Activated CD4-positive, CD25-positive, alpha-beta regulatory T cell treated with anti-CD3 and anti-CD28 coated beads, Interleukin-2, amount 50 U/mL, for 72 hours (primary cell): ENCODE measurements at places on chromosomes 7 and 10.

DNA sequence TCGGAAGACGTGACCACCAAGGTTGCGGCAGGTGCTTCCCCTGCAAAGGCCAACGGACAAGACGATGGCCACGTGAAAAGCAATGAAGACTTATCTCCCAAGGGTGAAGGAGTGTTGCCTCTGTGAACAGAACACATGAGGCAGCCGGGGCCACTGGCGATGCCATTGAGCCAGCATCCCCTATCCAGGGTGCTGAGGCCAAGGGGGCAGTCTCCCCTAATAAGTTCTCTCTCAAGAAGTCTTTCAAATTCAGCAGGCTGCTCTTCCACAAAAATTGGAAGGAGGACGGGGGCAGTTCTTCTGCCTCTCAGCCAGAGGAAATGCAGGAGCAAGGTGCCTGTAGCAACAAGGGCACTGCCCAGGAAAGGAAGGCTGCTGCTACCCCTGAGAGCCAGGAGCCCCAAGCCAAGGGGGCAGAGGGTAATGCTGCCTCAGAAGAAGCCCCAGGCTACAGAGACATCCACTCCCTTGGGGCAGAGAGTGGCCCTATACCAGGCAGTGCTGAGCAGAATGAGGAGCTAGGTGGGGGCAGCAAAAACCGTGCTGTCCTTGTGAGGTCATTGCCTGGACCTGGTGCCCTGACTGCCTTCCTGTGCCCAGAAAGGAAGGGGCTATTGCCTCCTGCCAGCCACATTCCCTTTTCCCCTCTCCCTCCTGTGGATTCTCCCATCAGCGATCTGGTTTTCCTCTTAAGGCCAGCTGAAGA lies 17.3 kb downstream of the NT5C2 start:
- DNase-seq: no peak

DNA sequence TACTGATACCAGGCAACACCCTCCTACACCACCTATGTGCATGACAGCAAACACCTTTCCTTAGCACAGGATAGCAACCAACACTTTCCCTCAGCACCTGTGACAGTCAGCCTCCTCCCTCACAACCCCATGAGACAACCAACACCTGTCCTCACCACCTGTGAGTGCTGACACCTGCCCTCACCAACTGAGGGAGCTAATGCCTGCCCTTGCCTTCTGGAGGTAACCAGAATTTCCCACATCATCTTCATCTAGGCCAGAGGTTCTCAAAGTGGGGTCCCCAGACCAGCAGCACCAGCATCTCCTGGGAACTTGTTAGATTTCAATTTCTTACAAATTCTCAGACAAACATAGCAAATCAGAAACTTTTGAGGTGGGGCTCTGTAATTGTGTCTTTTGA lies 112.5 kb downstream of the GRID1 start:
- no peak for DNase-seq

DNA sequence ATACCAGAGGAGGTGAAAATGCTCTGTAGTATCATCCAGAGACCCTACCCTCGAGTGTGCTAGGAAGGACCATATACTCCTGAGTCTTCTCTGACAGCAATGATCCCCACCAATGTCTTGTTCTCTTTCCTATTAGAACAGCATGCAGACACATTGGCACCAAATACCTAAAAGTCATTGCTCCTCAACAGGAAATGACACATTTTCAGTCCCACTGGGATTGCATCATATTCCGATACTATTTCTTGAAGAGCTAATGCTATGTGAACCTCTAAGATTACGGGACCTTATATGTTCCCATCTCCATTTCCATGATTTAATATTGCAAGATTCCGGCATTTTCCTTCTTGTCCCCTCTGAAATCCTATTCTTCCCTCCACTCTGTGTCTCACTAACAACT lies 177.4 kb downstream of the NRP1 start:
- DNase-seq: no peak

DNA sequence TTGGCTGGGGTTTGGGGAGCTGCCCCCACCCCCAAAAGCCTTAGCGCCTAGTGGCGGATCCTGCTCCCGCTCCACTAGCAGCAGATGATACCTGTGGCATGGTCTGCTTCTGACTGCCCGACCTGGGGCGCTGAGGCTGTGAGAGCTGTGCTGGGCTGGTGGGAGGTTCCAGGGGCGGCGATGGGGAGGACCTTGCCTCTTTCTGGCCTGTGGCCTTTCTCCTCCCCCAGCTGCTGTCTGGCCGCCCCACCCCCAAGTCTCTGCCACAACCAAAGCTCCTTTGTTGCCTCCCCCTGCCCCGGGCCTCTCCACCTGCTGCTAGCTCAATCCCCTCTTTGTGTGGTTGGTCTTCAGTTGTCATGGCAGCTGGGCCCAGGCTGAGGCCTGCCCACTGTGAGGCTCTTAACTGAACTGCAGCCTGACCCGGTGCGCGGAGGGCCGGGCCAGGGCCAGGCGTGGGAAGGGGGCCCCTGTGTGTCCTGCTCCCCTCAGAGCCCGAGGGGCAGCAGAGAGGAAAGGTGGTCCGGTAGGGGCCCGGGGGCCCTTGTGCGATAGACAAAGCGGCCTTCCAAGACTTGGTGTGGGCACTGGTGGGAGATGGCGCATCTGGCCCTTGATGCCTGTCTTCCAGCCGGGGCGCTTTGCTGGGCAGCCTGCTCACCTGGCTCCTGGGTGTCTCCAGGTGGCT lies 4.7 kb downstream of the ZNF775 start:
- DNase-seq: no peak

- DNase-seq: no peak
Measured at GRCh38 chr7:137946011-137946410, 55.9 kb downstream of the CREB3L2 start.

DNA sequence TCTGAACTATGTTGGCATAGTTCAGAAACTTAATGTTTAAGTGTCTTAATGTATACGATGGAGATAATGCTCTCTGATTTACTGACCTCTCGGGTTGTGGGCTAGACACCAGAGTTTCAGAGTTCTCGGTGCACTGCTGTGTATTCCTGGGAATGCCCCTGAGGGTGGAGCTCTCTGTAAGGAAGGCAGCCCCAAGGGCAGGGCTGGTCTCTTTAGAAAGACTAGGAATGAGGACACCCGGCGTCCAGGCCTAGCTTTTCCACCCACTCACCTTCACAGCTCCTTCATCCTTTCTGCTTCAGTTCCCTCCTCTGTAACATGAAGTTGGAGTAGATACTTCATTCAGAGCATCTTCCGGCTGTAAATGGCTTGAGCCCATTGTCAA lies 536.6 kb upstream of the GALNT17 start:
- no peak for DNase-seq

GRCh38 chr7:11689096-11689495 lies 142.9 kb downstream of the THSD7A start:
- DNase-seq: no peak

GRCh38 chr10:29992914-29993313 lies 66.5 kb downstream of the JCAD start:
- no peak for DNase-seq

DNA sequence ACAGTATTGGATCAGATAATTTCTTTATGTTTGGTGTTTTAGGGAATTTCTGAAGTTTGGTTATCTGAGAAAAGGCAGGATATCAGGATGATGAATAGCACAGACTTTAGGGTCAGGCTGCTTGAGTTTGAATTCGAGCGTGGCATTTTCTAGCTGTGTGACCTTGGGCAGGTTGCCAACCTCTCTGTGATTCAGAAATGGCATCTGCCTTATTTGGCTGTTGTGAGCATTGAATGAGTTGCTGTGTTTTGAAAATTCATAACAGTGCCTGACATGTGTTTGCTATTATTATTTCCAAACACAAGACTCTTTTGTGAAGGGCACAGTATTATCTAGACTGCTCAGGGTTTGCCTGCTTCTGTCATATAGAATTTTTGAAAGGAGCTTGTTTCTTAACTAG lies 66.9 kb downstream of the NXPH1 start:
- DNase-seq: no peak

DNA sequence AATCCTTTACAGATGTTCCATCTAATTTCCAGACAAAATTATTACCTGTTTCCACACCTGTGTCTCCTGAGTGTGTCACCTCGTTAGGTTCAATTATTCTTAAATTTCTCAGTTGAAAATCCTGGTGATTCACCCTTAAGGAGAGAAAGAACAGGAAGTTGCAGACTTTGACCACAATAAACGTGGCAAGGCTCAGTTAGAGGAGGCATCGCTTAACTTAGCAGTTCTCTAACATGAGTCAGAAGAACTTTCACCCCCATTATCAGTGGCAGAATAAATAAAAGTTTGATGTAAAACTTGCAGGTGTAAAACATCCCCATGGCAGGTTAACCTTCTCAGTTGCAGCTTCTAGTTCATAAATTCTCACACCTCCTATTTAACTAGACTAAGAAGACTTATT lies 8.3 kb downstream of the XPNPEP1 start:
- no peak for DNase-seq

GRCh38 chr10:16242859-16243613 lies 193.8 kb upstream of the PTER start:
- DNase-seq: no peak

- no peak for DNase-seq
Measured at GRCh38 chr7:97270280-97270679, 152.8 kb downstream of the SDHAF3 start.

DNA sequence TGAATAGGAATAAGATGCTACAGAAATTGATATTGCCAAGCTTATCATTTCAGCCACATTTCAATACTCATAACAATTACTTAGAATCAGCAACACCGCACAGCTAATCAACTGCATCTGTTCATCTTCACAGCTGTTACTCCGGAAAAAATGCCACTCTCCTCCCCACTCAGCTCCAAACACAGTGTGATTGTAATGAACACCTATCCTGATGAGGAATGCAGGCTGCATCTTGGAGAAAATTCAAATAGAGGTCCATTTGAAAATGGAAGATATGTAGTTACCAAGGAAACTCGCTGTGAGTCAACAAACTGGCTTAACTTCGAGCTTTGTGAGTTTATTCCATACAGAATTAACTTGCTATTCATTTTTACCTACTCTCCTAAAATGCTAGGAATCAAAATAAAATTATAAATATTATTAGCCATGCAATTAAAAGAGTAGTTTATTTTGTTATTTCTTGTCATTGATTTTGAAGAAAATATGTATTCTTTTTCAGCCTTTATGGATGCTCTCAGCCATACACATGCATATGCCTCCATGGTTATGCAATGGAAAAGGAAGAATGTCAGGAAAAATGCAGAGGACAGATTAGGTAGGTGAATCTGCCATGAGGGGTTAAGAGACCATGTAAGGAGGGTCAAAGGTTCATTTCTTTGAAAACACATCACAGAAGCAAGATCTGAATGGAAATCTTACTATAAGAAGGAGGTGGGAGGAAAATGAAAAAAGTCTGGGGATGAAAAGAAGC lies 267.2 kb downstream of the POM121L12 start:
- no peak for DNase-seq

DNA sequence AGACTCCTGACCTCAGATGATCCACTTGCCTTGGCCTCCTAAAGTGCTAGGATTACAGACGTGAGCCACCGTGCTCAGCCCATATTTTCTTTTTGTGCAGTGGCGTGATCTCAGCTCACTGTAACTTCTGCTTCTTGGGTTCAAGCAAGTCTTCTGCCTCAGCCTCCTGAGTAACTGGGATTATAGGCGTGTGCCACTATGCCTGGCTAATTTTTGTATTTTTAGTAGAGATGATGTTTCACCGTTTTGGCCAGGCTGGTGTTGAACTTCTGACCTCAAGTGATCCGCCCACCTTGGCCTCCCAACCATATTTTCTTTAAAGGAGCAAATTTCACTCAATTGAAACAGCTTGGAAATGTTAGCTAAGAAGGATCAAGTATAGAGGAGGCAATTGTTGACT lies 16.5 kb downstream of the GBF1 start:
- no peak for DNase-seq

- DNase-seq: no peak
Measured at GRCh38 chr7:133365917-133366316, 113.0 kb downstream of the EXOC4 start.

DNA sequence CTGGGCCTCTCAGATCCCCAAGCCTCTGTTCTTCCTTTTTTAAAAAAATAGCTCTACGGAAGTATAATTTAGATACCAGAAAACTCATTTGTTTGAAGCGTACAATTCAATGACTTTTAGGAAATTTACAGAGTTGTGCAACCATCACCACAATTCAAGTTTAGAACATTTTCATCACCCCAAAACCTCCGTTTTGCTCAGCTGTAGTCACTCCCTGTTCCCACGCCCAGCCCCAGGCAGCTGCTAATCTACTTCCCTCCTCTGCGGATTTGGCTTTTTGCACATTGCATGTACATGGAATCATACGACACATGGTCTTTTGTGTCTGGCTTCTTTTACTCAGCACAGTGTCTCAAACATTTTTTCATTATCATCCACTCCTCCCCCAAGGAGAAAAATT lies 229.2 kb downstream of the TCF7L2 start:
- no peak for DNase-seq
